ENCODE measurements at places on chromosomes 1 and 21.

DNA sequence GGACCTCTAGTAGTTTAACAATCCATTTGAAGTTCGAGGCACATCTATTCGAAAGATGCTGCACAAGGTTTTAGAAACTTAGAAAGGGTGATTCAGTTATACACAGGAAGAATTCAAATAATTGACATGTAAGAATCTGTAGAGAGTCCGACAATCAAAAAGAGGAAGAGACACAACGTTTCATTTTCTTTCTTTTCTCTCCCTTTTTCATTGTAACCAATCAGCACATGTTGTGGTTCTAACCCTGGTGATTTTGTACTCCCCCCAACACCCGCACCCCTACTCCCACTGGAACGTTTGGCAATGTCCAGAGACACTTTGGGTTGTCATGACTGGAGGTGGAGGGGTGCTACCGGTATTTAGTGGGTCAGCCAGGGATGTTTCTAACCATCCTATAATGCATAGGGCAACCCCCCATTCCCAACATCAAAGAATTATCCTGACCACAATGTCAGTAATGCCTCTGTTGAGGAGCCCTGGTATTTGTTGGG lies 4.9 kb downstream of the TGFB2 start:
- no peak for DNase-seq

DNA sequence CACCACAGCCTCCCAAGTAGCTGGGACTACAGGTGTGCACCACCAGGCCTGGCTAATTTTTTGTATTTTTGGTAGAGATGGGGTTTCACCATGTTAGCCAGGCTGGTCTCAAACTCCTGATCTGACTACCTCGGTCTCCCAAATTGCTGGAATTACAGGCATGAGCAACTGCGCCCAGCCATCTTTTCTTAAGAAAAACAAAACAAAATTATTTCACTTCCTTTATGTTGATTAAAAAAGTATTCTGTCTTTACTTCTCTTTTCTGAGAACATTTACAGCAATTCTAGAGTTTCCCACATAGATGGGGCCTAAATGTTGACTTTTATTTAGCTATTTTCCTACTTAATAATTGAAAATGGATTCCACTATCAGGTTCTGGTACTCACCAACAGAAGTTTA lies 17.3 kb upstream of the TMEM183A start:
- DNase-seq, result no peak

GRCh38 chr1:29297450-29297849 lies 61.1 kb downstream of the PTPRU start:
- no peak for DNase-seq

DNA sequence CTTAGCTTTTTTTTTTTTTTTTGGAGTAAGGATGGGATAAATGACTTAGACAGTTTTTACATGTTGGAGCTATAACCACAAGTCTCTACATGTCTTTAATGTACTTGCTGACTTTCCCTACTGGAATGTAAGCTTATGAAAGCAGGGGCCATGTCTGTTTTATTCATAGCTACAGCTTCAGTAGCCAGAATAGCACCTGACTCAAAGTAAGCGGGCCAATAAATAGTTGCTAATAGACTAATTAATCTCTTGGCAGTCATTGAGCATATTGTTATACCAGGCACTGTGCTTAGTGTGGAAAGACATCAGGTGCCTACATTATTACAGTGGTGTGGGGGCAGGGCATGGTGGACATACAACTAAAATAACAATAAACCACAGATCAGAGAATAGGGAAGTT lies 84.4 kb upstream of the HOOK1 start:
- DNase-seq, result peak; percentile 85

- DNase-seq, result no peak
These were observed 15.7 kb downstream of the ABCG1 start for GRCh38 chr21:42234464-42235241.

- DNase-seq, result no peak
These were observed 776 bp downstream of the ITSN1 start for GRCh38 chr21:33642896-33643657.

GRCh38 chr1:10549904-10550664 lies 75.3 kb downstream of the PEX14 start:
- DNase-seq, result no peak

DNA sequence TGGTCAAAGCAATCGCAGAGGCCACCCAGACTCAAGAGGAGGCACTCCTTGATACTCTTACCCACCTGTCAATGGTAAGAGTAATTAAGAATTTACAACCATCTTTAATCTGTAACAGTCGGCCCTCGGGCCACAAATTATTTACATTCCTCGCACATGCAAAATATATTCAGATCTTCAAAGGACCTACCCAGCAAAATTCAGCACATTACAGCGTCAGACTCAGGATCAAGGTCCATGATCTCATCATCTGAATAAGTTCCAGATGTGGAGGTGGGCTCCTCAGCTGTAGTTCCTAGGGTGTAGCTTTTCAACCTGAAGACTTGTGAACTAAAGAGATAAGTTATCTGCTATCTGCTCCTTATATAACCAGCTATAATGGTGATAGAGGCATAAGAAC lies 17.1 kb upstream of the RNF11 start:
- DNase-seq, result no peak

DNA sequence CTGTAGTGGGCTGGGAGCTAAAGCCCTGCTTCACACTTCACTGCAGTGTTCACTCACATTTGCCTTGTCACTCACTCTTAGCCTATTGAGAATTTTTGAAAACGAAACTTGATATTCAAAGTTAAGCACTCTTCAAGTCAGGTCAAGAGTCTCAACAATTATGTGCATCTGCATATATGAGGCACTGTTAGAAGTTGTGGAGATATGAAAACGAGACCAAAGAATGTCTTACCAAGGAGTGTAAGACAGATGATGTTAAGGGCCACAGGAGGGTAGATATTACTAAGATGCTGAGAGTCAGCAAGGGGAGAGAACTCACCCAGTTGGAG lies 64.7 kb upstream of the GJA8 start:
- no peak for DNase-seq

GRCh38 chr1:1899266-1899966 lies 8.5 kb upstream of the GNB1 start:
- DNase-seq, result no peak

DNA sequence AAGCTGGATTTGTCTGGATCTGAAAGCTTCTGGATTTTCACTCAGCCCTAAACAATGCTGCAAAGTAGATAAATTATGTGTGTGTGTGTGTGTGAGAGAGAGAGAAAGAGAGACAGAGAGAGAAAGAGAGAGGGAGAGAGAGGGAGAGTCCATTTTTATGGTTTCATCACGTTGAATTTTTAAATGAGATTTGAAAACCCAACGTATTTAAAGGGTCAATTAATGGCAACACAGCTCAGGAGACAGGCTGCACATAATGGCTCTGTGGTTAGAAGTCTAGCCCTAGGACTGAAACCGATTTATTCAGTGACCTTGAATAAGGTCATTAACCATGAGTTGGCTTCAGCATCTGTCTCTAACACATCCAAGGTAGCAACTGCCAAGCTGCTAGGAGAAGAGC lies 35.3 kb upstream of the FMN2 start:
- DNase-seq, result peak; percentile 2

DNA sequence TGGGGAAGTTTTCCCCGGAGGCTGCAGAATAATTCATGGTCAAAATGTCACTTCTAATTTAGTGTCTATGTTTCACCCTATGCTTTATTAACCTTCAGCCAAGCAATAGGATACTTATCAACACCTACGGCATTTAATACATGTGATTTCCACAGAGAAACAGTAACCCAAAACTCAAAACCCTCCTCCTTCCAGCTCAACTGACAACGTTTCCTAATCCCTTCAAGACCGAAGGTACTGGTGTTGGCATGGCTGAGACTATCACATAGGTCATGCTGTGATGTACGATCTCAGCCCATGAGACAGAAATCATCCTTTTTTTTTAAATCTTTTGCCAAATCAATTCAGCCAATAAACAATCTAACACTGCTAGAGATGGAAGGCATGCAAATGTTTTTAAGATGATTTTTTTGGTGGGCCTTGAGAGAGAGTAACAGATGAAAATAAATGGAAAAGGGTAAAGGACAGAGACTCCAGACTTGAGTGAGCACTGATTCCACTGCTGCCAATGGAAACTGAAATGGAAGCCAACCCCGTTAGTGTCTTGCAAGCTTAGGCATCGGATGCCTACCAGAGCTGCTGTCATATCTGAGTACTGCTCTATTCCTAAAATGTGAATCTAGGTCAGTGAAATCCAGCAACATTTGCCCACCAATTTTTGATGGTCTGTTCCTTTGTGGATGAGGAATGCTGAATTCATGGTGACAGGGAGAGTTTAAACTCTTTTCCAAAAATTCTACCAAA lies 63.4 kb upstream of the BCL10 start:
- DNase-seq, result no peak

DNA sequence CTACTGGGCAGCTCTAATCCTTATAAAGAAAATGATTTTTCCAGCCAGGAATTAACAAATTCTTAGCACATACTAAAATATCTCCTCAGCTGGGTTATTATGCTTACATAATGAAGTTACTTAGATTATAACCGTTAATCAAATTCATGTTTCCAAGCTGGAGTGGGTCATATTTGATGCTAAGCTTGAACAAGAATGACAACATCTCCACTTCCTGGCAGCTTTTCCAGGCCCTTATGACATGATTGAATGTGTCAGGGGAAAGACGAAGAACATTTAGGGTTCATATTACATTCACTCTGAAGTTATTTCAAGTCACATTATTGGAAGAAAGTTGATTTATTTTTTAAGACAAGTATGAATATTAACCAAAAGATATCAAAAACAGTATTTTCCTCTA lies 333.7 kb downstream of the PCP4 start:
- no peak for DNase-seq

GRCh38 chr1:201136355-201137023 lies 9.5 kb upstream of the ASCL5 start:
- no peak for DNase-seq

GRCh38 chr1:41618066-41618825 lies 133.8 kb upstream of the EDN2 start:
- DNase-seq, result peak; percentile 49

- peak; percentile 45 for DNase-seq
These were observed 64.6 kb upstream of the FMN2 start for GRCh38 chr1:240027059-240027462.

DNA sequence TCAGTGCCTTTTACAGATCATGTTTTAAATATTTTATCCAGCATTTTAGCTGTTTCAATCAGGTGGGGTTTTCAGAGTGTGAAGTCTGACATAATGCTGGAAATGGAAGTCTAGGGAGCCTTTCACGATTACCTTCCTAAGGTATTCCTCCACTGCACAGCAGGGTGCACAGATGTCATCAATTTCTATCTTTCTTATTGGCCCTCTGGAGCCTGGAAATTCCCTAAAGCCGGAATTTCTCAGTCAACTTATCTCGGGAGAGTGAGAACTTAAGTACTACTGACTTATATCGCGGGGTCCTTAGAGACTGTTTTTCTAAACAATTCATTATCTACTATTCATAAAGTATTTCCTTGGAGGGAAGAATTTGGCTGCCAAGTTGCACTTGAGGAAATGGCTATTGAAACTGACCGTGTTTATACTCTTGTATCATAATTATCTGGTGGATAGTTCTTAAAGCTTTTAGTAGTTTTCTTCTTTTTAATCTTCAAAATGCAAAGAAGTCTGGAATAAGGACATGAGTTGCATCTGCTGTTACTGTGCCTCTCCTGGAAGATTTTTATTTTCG lies 311.8 kb upstream of the B3GALT2 start:
- no peak for DNase-seq

GRCh38 chr1:20233866-20234265 lies 47.5 kb upstream of the PLA2G2C start:
- no peak for DNase-seq

DNA sequence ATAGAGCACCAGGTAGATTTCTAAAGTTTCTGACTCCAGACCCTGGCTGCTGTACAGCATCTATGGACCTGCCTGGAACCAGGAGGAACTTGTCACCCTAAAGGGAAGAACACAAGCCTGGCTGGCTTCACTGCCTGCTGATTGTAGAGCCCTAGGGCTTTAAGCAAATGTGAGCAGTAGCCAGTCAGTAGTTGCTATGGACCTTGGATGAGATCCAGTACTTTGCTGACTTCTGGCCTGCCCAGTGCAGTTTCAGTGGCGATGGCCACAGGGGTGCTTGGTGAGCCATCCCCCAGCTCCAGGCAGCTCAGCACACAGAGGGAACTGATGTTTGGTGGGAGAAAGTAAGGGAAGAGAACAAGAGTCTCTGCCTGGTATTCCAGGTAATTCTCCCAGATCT lies 68.4 kb downstream of the ATP6V1G3 start:
- DNase-seq, result peak; percentile 16

GRCh38 chr1:35935442-35936388 lies 4.8 kb downstream of the AGO3 start:
- DNase-seq, result no peak

DNA sequence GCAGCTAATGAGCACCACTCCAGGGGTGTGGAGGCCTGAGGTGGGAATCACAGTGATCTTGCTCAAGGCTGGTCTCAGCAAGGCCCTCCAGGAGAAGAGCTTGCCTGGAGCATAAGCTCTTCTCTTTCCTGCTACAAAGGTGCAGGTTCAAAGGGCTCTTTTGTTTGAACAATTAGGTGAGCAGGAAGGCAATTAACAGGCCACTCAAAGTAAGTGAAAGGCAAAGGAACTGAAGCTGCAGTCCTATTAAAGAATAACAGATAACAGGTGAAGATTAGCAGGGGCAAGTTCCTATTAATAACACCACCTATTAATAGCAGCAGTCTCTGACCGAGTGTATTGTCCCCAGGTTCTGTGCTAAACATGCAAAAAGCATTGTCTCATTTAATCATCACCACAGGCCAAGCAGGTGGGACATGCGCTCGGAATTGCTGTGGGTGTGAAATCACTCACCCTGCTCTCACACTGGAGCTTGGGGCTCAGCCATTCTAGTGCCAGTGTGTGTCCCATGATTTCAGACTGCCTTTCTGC lies 113.8 kb downstream of the RHOU start:
- no peak for DNase-seq

- DNase-seq, result no peak
These were observed 22.5 kb upstream of the GBP5 start for GRCh38 chr1:89295187-89295586.

- DNase-seq, result peak; percentile 62
These were observed 166.6 kb downstream of the ZC3H11B start for GRCh38 chr1:219446288-219446687.

- peak; percentile 73 for DNase-seq
These were observed 5.3 kb upstream of the P3R3URF start for GRCh38 chr1:46181343-46182260.

DNA sequence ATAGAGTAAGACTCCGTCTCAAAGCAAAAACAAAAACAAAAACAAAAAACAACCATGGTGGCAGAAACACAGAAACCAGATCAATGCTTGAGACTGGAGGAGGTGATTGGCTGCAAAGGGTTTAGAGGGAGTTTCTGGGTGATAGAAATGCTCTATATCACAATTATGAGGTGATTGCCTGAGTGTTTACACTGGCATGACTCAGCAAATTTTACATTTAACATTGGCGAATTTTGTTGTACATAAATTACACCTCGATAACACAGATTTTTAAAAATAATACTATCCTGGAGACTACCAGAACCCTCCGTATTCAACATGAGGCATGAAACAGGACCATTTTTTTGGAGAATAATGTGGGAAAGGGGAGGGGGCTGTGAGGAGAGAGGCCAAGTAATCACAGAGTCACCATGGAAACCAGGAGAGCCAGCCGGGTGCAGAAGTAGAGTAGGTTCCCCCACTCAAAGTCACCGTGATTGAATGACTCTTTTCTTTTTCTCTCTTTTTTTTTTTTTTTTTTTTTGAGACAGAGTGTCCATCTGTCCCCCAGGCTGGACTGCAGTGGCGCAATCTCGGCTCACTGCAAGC lies 24.3 kb downstream of the HEYL start:
- DNase-seq, result no peak
